ENCODE measurements at places on chromosomes 12 and 14.

DNA sequence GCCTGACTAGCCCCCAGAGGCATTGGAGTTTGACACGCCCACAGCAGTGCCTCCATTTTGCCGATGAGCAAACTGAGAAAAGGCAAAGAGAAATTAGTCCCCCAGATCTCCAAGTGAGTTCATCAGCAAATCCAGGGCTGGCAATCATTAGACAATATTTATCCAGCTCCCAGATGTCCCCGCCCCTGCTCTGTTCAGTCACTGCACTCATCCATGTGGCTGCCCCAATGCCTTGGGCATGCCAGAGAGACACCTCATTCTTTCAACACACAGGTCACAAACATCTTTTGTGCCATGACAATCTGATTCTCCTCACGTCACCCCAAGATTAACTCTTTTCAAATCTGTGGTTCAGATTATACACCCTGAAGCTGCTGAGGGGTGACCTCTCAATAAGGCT lies 43.5 kb downstream of the DPF3 start:
- no peak for DNase-seq

DNA sequence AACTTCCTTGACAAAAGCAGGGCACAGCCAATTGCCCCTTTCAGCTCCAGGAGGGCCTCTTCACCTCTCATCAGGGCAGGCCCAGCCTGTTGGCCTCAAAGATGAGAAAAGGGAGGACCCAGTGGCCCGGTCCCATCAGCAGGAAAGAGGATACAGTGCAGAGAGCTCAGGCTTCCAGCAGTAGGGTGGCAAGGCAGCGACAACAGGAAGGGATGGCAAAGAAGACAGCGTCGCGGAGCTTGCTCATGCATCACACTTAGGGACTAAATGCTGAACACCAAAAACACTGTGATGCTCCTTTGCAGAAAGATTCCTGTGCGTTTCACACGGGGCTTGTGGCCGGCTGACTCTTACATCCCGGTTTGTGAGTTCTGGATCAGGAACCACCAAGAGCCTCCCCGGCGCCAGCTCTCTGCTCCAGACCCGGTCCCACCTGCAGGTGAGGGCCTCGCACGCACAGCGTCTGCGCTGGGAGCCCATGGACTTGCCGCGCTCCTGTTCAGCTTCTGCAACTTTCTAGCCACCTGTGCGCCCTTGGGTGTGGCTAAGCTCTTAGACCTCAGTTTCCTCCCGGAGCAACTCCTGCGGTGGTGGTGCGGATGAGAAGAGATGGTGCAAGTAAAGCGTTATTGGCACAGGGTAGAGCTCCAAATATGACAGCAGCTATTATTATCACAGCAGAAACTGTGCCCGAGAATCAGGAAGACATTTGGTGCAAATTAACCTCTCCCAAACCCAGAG lies 15.3 kb upstream of the BCL7A start:
- no peak for DNase-seq

GRCh38 chr14:70166530-70167203 lies 22.1 kb downstream of the SLC8A3 start:
- no peak for DNase-seq

GRCh38 chr14:91374287-91374878 lies 43.2 kb downstream of the CCDC88C start:
- no peak for DNase-seq

DNA sequence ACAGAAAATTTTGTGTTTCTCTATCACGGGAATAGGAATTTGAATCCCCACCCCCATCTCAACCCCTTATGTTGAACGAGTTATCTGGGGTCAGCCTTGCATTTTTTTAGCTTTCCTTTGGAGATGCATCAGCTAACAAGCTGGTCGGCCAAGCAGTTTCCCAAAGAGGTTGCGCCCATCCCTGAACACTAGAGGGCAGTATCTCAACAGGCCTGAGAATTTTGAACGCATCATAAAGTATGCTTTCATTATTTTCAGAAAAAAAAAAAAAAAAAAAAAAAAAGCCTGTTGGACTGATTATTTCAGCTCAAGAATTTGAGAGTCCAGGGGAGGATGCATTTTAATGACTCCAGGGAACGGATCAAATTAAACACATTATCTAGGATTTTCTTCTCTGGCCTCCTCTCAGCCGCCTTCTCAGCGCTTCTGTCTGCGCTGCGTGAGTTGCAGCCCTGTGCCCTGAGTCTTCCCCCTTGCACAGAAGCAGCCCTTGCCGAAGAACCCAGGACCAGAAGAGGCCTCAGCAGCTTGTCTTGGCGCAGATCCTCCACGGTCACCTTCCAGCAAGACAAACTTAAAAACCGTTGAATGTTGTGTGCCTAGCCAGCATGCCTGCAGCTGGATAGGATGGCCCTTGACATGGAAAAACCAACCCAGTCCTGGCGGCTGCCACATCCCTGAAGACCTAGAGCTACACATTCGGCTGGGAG lies 76.6 kb upstream of the GZMB start:
- DNase-seq = peak; percentile 35

- DNase-seq = peak; percentile 75
These were observed 70.7 kb downstream of the RASSF8 start for GRCh38 chr12:26028953-26029735.

DNA sequence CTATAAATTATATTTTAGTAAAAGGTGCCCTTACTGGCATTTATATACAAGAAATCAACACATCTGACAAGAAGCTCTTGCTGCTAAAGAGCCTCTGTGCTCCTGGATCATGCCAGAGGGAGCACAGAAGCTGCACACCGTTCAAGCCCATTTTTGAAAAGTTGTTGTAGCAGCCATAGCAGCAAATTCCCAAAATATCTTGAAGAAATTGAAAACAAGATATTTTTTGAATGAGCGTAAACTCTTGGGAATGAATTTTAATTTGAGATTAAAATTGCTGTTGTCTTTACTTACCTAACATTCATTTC lies 540 bp upstream of the CLEC2D start:
- no peak for DNase-seq

DNA sequence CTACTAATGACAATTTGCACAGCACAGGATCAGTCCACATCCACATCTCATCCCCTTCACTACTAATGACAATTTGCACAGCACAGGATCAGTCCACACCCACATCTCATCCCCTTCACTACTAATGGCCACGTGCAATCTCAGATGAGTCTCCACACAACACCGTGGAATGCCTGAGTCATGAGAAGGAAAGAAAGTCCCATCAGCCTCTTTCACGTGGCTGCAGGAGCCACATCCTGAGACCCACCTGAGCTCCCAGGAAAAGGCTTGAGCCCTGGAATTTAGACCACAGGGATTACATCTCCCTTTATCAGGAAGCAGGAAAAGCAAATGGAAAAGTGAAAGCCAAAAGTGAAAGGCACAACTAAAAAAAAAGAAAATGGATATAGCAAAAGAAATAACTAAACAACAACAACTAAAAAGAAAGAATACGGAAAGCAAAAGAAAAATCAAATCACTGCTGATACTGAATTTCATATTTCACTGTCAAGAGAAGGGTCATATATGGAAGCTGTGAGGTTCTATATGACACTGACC lies 1300.5 kb downstream of the TMEM121 start:
- DNase-seq = peak; percentile 71

- DNase-seq = no peak
These were observed 230.3 kb downstream of the BCAT1 start for GRCh38 chr12:24718617-24719016.

DNA sequence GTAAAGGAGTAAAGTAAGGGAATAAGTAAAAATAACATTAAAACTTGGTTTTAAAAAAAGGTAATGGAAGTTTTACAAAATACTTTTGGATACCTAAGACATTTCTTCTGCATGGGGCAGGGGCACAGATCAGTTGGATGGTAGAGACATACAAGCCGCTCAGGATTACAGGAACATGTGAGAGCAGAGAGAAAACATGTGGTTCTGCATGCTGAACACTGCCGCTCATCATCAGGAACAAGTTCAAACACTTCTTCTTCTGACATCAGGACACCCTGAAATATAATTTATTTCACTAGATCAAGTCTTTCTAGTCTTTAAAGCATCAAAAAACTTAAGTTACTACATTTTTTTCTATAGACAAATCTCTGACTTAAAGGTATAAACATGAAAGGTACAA lies 60.9 kb upstream of the SLC6A13 start:
- DNase-seq = no peak

- DNase-seq = peak; percentile 93
These were observed 25.4 kb upstream of the EIF4B start for GRCh38 chr12:52980650-52981423.

DNA sequence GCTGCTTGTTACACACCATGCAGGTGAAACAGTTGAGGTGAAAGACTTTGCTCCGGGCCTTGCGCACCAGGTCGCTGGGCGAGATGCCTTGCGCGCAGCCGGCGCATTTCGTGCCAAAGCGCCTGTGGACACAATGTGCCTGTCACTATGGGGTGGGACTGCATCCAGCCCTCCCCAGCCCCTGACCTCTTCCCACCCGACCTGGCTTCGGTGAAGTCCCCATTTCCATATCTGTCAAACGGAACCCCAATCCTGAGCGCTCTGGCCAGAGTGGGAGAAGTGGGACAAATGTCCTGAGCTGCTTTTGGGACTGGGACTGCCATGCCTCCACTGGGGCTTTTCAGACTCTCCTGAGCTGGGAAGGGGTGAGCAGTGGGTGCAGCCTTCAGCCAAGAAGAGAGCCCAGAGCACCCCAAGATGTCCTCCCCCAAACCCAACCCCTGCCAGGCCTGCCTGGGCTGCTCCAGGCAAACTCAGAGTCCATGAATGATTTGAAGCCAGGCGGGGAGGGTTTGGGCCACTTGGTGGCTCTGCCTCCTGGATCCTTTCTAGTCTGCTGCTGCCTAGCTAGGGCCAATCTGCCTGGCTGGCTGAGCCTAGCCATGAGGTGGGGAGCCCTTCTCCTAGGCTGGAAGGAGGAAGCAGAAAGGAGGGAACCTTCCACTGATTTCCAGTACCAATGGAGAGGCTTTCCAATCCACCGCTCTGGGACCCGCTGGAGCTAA lies 2.3 kb downstream of the LHX5 start:
- no peak for DNase-seq

DNA sequence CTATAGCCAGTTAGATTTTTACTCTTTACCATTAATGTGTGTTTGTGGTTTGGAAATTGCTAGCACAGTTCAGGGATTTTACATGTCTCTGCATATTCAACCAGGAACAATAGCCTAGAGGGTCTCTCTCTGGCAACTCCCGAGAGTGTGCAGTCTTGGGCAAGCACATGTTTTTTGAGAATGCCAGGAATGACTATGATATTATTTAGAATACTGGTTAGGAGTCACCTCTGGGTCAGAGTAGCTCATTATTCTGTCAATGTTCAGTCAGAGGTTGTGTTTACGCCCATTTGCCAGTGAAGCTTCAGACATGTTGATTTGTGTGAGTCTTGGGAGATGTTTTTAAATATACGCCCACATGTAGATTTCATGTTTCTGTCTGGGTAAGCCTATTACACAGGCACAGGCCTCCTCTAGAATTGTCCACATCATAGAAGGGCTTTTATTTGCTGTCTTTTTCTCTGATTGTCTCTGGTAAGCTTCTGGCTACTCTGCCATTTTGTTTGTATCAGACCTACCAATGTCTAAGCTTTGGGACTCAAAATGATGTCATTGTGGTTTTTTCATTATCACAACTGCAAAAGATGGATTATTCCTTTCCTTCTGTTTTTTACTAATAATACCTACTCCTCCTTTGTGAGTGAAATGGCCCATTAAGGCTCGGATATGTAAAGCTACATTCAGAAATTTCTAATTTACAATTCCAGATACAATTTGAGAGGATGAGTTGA lies 203.1 kb upstream of the PPFIA2 start:
- no peak for DNase-seq

GRCh38 chr14:94660306-94660946 lies 48.2 kb downstream of the SERPINA3 start:
- DNase-seq = no peak

GRCh38 chr12:56020423-56021184 lies at the start of gene IKZF4:
Gene IKZF4 (plus strand): TSS chr12:56021043. CDS start chr12:56021494, 451 bp downstream.
- DNase-seq = no peak

- DNase-seq = no peak
These were observed 33.1 kb downstream of the SNX6 start for GRCh38 chr14:34596891-34597290.

- DNase-seq = no peak
These were observed 91.5 kb upstream of the SLC35F4 start for GRCh38 chr14:57957441-57957840.

DNA sequence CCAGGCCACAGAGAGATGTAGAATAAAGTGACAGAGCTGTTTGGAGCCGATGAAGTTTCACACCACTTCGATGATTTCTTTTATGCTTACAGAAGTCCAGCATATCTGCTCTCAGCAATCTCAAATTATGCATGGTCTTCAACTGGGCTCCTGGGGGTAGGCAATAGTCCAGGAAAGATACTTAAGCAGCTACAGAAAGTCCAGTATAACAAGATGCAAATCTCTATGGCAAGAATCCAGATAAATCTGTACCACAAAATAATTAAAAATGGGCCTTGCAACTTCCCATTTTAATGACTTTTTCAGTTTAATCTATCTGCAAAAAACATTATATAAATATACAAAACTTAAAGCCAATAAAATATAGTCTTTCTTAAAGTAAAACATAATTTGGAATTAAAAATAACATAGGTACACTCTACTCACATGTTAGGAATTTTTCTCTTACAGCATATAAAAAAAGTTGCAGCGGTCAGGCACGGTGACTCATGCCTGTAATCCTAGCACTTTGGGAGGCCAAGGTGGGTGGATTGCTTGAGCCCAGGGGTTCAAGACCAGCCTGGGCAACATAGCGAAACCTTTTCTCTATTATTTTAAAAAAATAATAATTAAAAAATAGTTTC lies 20.5 kb upstream of the RAD51AP1 start:
- no peak for DNase-seq

DNA sequence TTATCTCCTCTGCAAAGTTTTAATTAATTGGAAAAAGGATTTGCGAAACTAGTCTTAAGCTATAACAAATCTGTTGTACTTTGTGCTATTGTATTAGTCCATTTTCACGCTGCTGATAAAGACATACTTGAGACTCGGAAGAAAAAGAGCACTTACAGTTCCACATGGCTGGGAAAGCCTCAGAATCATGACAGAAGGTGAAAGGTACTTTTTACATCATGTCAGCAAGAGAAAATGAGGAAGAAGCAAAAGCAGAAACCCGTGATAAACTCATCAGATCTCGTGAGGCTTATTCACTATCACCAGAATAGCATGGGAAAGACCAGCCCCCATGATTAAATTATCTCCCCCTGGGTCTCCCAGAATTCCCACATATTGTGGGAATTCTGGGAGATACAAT lies 118.1 kb upstream of the PRKD1 start:
- no peak for DNase-seq

DNA sequence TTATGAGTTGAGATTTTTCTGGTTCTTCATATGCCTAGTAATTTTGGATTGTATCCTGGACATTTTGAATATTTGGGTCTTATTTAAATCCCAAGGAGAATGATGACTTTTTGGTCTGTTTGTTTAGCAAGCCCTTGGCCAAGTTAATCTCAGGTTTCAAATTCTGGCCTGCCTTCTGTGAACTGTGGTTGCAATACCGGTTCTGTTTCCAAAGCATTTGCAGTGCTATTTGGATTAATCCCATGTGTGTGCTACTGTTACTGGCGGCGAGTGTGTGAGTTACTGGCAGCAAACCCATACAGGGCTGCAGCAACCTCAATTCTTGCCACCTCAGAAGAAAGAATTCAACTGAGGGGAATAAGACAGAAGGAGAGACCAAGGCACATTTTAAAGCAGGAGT lies 51.1 kb downstream of the TMEM260 start:
- DNase-seq = no peak

Data from SW480 (cell line).